ENCODE measurements at places on chromosomes 2 and 18.

GRCh38 chr18:64132871-64133270, 16.0 kb downstream of the LINC00305 start:
- no peak for DNase-seq

GRCh38 chr2:199704358-199705238, 146.4 kb downstream of the FTCDNL1 start:
- no peak for DNase-seq

GRCh38 chr2:237616734-237617586, 10.4 kb upstream of the LRRFIP1 start:
- no peak for DNase-seq

DNA sequence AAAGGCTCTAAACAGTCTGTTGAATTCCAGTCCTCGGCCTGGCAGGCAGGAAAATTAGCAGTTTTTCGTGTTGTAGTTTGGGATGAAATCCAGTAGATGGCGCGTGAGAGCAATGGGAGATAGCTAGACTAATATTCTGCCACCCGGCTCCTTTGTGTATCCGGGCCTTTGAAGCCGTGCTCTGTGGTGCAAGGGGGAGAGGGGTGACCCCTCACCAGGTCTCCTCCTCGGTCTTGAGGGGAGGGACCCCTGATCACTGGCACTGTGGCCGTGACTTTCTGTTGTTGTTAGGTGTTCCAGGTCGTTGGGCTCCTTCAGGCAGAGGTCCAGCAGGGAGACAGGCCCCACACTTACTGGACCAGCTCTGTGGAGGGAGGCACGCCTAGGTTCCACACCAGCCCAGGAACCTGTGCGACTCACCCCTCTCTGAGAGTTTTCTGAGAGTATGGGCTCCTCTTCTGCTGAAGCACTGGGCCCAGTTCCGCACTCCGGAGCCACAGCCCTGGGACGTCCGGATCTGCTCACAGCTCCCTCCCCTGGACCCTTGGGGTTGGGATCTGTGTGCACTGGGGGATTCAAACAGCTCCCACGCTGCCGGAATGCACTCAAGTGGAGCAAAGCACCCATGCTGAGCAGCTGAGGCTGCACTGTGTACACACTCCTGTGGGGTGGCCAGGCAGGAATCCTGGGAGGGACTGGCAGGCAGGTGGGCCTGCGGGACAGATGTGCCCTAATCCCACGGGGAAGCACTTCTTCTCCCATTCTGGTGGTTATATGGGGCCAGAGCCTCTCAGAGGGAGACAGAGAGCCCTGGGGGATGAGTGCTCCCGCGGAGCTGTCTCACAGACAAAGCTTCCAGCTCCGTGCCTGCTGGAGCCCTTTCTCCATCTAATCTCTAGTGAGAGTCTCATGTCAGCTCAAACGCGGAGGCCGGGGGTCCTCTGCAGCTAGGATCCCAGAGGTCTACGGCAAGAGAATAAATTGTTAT, 8.8 kb downstream of the GKN2 start:
- DNase-seq = peak; percentile 56

DNA sequence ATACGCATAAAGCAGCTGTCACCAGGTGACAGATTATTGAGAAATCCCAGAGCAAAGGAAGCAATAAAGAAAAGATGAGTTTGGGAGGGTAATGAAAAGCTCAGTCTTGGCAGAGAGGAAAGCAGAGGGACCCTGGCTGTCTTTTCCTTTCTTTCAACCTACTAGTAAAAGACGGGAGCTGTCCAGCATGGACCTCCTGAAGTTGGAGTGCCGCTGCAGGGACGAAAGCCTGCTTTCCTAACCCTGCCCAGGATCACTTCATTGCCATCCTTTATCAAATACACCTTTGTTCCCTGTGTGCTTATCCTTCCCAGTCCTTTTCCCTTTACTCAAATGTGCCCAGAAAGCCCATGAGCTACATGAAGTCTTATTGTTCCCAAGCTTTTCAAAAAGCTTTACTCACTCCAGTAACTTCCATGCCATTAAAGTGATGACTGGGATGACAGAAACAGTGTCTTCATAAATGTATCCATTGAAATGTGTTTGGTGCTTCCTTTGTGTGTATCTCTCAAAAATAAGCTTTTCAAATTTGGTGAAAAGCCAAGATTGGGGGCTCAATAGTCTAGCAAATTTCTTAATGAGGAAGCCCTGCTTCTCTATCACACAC, 3.7 kb upstream of the SPR start:
- peak; percentile 62 for DNase-seq

- DNase-seq = no peak
Observed at GRCh38 chr2:96486696-96487095, 18.5 kb downstream of the NEURL3 start.
